ENCODE measurements at places on chromosomes 3 and 15.

DNA sequence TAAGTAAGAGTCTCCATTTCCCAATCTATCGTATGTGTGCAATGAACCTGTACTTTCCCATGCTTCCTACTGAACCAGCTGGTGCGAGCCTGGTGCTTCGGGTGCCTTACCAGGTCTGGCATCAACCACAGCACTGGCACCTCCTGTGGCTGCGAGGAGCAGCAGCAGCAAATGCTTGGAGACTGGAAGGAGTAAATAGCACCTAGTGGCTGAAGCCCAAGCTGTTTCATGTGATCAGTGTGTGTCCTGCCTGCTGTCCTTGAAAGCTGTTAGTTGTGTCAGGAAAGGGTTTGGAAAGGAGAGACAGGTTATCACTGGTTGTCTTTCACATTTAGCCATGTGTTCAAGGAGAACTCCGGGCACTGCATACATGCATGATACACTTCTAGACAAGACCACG, 31.8 kb downstream of the PCOLCE2 start:
- no peak for DNase-seq

DNA sequence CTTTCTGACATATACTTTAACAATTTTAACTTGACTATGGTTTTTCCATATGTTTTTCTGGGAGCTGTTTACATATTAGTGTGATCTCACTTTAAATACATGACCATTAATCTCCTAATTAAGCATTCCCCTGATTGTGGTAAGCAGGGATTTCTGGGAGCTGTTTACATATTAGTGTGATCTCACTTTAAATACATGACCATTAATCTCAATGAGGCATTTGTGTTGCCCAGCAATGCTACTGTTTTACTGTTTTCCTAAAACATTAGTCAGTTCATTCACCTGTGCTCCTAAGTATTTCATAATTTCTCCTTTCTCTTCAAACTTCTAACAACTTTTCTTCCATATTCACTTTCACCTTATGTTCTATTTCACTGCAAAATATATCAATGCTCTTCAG, 3.6 kb upstream of the GRAMD1C start:
- no peak for DNase-seq

- DNase-seq, result no peak
Measured at GRCh38 chr15:99106417-99107220, 1.7 kb downstream of the SYNM start.

- DNase-seq, result no peak
Measured at GRCh38 chr3:82055792-82056191, 294.3 kb upstream of the GBE1 start.

Data from activated CD4-positive, alpha-beta T cell treated with anti-CD3 and anti-CD28 coated beads, Interleukin-2, amount 50 U/mL, for 24 hours (primary cell).